Muscle of arm (tissue), 14 donors: ENCODE measurements at places on chromosomes 6 and 20.

- DNase-seq = no peak
These were observed at the start of gene GRIK2 for GRCh38 chr6:101393251-101393828. TSS of gene GRIK2 (plus strand) at chr6:101393708.

DNA sequence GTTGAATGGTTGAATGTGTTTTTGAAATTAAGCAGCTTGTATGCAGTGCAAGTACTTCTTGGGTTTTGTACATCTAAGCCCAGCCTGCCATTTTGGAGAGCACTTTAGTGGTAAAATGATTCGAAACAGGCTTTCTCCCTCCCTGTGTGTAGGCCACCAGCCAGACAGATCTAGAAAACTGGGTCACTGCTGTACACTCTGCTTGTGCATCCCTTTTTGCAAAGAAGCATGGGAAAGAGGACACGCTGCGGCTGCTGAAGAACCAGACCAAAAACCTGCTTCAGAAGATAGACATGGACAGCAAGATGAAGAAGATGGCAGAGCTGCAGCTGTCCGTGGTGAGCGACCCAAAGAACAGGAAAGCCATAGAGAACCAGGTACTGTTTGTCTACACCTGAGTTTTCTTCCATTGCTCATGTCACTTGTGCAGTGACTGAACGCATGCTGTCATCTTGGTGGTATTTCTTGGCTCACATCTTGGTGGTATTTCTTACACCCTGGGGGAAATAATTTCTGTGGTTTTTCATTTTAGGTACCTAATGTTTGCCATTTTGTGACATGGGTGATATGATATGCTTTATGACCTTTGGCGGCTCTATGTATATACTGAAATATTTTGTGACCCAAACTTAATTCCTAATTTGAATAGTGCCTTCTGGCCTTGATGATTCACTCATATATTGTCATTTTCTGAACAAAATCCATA, 115.7 kb upstream of the CLDN20 start:
- DNase-seq = no peak

DNA sequence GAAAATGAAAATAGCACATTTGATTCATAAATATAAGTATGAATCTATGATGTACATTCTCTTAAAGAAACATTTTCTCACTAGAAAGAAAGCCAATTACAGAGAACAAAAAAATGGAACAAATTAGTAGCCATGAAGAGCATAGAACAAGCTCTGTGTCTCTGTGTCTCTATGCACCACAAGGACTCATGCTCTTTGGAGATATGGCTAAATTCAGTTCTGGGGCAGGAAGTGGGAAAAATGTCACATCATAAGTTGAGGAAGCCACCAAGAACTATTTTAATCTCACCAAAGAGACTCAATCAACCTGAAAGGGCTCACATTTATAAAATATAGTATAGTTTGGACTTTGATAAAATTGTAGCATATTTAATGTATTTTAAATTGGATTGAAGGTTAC, 1259.8 kb upstream of the GJE1 start:
- DNase-seq = no peak

DNA sequence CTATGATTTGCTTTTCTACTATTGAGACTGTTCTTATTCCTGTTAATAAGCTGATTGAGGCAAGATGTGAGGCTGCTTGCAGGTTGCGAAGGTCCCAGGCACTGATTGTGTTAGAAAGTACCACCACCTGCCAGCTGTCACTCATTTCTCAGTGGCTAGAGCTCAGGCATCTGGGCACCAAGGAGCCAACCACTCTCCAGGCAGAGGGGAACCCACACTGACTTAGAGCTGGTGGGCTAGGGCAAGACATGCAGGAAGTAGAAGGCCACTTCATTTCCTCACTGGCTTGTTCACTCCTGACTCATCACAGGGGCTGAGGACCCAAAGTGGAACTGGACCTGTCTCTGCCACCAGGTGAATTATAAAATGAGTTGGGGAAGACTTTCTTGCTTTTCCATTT, 7.8 kb upstream of the DLL1 start:
- DNase-seq = no peak

DNA sequence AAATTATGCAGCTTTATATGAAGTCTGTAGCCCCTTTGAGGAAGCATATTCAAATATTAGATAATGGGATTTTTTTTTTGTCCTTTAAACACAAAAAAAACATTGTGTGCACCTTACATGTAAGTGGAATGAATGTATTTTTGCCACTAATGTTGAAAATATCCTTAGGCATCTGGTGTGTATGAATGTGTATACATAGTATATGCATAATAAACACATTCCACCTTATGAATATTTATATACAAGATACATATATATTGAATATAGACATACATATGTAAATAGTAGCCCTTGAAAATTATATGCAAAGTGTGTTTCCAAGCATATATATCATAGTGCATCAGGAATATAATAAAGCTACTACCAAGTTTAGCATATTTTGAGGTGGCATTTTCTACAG, 94.8 kb downstream of the SOBP start:
- no peak for DNase-seq

- DNase-seq = no peak
These were observed 87.1 kb downstream of the TRMT6 start for GRCh38 chr20:5863040-5863833.

- DNase-seq = no peak
These were observed 31.4 kb upstream of the ID1 start for GRCh38 chr20:31573555-31574321.

- DNase-seq = no peak
These were observed 4.1 kb downstream of the AARS2 start for GRCh38 chr6:44309092-44309491.

DNA sequence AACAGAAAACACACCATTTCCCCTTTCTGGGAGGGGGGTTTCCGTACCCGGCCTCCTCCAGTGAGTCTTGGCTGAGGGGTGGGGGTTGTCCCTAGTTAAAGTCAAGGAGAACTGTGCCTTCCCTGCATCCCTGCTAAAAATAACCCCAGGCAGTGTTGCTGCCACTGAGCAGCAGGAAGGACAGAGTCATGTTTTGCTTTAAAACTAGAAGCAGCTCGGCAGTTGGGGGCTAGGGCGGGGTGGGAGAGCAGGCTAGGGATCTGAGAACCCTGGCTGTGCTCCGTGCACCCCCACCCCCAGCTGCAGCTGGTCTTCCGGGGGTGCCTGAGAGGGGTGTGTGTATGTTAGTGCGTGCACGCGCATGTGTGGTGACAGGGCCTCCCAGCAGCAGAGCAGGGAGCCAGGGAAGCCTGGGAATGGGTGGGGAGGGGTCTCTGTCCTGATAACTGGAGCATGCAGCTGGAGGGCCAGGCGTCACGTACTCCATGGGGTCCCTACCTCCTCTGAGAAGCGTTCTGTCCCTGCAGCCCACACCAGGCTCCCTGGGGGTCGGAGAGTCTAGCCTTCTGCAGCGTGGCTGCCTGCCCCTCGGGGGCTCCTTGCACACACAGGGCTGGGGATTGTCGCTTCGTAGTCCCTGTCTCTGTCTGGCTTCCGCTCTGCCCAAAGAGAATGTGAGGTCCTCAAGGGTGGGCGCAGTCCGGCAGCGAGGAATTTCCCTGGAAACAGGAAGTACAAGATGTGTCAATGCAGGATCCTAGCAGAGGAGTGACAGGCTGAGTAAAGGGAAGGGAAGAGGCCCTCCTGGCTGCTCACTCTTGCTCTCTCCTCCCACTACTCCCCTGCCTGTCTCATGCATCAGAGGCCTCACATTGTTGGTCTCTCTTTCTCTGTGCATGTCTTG, 16.8 kb upstream of the ARMC12 start:
- peak; percentile 71 for DNase-seq

- DNase-seq = no peak
These were observed 267.1 kb upstream of the JAG1 start for GRCh38 chr20:10940941-10941340.

DNA sequence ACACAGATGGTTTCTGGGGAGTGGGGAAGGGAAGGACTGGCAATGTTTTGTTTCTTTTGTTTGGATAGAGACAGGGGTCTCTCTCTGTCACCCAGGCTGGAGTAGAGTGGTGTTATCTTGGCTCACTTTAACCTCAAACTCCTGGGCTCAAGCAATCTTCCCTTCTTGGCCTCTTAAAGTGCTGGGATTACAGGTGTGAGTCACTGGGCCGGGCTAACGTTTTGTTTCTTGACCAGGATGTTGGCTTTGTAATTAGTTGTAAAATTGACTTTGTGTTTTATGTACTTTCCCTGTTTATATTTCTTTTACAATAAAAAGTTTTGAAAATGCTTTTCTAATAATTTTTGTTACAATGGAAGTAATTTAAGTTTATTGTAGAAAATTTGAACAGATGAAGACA, 10.9 kb downstream of the SPATS1 start:
- DNase-seq = no peak

DNA sequence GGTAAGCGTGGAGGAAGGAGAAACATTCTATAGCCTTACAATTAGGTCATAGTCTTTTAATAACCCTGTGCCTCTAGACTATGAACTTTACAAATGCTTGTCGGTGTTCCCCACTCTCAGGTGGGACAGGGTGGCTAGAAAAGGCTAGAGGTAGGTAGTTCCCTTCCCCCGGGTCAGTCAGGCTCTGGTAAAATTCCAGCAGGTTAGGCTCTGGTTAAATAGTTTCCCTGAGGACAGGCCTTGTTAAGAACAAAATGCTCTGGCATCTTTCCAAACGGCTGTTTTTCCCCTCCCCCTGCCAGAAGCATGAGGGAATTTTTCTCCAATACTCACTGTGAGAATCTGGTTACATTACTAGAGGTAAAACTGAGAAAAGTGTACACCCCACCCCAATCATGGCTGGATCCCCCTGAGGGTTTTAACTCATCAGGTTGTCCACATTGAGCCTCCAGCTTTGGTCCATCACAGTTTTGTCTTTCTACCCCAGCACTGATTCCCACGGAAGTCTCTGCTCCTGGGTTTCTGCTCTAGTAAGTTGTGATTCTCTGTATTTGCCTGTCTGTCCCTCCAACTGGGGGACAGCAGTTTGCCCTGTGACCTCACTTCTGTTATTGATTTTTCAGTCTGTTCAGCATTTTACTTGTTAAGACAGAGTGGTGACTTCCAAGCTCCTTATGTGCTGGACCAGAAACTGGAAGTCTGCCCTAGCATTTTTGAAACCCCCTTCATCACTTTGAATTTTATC, 84.7 kb upstream of the ADGRF1 start:
- peak; percentile 41 for DNase-seq

DNA sequence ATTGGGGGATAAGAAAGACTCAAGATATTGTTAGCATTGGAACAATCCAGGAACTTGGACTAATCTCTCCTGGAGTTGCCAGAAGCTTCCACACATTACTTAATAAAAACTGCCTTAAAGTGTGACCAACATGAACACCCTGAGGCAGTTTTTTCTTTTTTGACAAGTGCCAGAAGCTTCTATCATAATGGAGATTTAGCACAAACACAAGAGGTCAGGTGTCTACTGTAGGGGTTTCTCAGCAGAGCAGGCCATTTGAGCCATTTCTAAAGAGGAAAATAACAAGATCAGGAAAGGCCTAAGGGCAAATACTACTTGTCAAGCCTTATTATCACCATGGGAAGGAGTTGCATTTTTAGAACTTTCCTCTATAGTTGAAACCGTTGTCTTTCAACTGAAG, 361.5 kb downstream of the EPM2A start:
- DNase-seq = no peak

DNA sequence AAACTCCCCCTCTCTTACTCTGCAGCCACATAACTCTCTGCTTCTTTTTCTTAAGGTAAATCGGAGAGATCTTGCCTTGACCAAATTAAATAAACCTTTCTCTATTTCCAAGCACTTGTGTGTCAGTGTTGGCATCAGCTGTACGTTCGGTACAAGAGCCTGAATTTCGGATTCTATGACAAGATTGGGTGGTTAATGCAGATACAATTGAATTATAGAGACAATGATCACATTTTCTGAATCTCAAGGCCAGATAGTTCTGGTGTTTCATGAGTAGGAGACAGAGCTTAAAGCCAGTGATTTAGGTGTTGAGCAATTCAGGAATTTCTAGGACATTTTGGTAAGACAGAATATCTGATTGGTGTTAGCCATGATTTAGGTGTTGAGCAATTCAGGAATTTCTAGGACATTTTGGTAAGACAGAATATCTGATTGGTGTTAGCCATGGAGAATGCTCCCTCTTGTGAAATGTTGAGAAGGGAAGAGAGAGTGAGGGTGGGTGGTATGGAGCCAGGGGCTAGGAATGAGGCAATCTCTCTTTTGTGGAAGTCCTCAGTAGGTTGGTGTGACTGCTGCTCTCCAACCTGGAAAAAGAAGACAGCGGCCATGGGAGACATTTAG, 5.1 kb downstream of the SPINT3 start:
- no peak for DNase-seq

GRCh38 chr6:112021691-112022310, 32.1 kb upstream of the CCN6 start:
- no peak for DNase-seq

DNA sequence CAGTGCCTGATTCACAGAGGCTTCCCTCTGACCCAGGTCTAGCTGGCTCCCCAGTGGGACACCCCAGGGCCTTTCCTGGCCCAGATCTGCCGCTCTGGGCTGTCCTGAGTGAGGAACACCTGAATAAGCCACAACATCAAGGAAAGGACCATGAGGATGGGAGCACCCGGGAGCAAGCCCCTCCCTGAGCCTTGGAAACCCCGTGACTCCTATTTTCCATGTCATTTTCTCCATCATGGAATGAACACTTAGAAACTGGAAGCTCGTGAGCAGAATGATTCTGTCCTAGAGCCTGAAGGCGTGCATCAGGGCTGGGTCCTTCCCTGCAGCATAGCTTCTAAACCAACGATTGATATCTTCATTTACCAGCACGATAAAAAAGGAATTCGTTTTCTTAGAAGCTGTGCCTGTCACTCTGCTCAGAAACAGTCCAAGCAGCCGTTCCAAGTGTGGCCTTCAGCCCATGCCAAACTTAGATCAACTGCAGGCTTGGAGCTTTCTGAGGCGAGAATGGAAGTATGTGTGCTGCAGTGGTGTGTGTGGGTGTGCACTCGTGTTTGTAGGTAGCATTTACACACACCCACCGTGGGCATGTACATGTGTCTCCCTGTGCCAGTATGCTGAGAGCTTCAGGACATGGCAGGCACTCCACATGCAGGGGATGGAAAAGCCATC, 83.2 kb upstream of the FOXC1 start:
- DNase-seq = peak; percentile 53

- no peak for DNase-seq
These were observed 10.3 kb downstream of the KCNK5 start for GRCh38 chr6:39218868-39219567.

DNA sequence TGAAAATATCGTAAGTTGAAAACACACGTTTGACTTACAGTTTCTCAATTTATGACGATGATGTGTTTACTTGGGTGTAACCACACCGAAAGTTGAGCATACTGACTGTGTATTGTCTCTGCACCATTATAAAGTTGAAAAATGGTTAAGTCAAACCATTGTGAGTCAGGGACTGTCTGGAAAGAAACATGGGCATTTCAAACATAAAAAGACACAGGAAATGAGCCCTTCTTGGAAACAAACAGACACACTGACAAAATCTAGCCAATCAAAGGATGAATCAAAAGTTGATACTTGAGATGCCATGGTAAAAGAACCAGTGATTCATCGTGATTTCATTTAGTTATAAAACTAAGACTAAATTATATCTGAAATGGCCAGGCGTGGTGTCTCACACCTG, 5.3 kb downstream of the POPDC3 start:
- no peak for DNase-seq

- no peak for DNase-seq
These were observed 7.2 kb upstream of the ACSS1 start for GRCh38 chr20:25065072-25065624.
